NCI-H2227 treated with DMSO at 0.1 percent for 48 hours (cell line): ENCODE measurements at places on chromosomes 7 and 10.

DNA sequence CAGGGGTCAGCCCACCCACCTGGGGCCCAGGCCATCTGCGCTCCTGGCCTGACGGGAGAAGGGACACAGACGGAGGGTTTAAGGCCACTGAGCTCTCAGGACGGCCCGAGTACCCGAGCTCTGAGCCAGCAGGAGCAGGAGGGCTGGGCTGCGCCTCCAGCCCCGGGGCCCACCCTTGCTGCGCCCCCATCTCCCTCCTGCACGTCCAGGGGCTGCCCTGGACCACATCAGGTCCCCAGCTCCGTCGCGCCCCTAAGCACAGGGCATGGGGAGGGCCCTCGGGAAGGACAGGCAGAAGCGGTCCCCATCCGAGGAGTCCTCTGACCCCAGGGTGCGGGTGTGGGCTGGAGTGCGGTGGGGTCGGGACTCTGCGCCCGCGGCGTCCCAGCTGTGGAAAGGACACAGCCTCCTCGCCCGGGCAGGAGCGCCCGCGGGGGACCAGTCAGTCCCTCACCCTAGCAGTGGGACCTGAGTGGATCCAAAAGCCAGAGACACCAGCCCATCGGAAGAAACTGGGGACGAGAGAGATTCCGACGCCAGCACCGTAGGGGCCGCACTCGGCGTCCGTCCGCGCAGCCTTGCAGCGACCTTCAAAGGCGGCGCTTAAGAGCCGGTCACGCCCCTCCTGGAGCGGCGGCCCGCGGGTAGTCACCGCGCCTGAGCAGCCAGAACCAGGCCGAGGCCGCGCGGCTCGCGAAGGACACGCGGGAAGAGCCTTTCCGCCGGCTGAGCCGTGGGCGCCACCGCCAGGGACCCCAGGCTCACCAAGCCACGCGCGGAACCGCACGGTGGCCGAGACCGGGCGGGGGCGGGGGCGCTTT is 15.9 kb downstream of the CAMK2B start:
- no peak for DNase-seq

GRCh38 chr10:132475086-132475485 is 62.5 kb upstream of the INPP5A start:
- DNase-seq, result no peak

- no peak for DNase-seq
Observed at GRCh38 chr10:128792426-128793140, 666.4 kb upstream of the MKI67 start.

DNA sequence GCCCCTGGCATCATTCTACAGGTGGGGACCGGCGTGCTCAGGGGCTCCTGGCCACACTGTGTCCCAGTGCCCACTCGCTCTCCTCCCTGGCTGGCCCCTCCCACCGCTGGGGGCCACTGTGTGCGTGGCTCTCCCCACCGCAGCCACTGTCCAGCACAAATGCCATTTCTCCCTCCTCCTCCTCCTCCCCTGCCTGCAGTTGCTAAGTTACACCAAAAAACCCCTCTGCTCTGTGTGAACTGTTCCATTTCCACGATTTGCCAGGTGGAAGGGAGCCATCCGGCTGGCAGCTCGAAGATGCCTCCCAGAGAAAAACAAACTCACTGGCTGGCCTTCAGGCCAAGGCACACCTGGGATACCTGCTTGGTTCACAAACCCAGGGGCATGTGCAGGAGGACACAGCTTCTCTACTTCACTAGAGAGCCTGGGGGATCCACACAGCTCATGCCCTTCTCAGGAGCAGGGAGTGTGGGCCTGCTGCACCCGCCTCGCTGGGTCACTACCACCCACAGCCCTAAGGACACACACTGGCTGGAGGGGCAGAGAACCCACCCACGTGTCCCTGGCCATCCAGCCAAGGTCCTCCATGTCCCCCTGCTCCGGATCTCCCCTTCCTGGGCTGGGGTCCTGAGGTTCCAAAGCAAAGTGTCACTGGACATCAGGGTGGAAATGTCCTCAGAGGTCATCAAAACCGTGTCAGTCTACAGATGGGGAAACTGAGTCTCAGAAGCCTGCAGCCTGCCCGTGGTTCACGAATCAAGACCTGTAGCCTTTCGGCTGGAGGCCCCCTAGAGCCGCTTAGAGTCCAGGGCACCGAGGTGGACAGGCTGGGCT is 1.7 kb downstream of the RASGEF1A start:
- no peak for DNase-seq

DNA sequence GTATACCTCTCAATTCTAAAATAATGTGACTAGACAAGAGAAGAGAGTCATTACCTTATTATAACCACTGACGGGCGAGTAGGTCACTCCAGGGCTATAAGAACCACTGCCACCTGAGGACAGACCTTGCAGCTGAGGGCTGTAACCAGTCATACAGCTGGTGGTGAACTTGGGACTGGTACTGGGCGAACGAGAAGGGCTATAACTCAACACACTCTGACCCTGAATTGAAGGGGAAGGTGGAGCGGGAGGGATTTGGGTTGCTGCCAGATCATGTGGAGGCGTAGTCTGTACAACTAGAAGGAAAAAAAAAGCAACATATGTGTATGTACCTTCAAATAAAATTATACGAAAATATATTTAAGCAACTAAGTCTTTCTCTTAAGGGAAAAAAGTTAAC is 3.4 kb downstream of the TMEM209 start:
- DNase-seq, result peak; percentile 93
